OCI-LY7 (cell line): ENCODE measurements at places on chromosomes 2 and 18.
A peak's percentile ranks its signal among the peaks of the same experiment; 100 is the strongest.

DNA sequence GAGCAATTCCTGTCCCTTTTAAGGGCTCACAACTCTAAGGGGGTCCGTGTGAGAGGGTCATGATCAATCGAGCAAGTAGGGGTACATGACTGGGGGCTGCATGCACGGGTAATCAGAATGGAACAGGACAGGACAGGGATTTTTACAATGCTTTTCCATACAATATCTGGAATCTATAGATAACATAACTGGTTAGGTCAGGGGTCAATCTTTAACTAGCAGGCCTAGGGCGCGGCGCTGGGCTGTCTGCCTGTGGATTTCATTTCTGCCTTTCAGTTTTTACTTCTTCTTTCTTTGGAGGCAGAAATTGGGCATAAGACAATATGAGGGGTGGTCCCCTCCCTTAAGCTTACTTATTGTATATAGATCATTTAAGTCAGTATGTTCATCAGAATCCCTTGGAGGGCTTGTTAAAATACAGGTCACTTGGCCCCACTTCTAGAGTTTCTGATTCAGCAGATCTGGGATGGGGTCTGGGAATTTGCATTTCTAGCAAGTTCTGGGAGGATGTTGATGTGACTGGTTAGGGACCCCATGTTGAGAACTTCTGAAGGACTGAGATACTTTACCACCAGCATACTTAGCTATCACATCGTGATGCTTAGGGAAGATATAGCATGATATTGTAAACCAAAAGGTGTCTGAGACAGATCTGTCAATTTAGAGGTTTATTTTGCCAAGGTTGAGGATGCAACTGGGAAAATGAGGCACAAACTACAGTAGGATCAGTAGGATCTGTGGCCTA lies 2.8 kb upstream of the INPP4A start:
- no peak for DNase-seq

- no peak for DNase-seq
Measured at GRCh38 chr2:127087791-127088495, 19.0 kb downstream of the BIN1 start.

DNA sequence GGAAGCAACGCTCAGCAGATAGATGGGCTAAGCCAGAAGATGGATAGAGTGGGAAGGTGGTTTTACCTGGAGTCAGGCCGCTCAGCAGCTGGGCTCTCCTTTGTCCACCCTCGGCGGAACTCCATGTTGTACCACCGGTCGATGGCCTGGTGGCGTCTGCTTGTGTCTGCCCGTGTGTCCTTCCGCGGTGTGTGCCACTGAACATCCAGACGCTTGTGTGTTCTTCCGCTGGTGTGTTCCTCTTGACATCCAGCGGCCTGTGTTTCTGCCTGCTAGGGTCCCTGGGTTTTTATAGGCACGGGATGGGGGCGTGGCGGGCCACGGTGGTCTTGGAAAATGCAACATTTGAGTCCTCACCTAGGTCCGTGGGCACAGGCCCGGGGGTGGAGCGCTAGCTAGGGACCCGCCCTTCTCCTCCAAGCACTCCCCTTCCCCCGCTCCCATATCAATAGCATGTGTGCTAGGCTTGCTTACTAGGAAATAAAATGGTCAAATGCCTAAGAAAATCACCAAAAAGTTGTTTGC lies 1431.7 kb upstream of the ACVR2A start:
- no peak for DNase-seq

GRCh38 chr2:230441227-230441897 lies 25.4 kb downstream of the SP100 start:
- peak; percentile 15 for DNase-seq

GRCh38 chr2:211132046-211132445 lies 575.6 kb downstream of the CPS1 start:
- DNase-seq: no peak

GRCh38 chr2:108958002-108958401 lies 31.0 kb downstream of the EDAR start:
- no peak for DNase-seq

DNA sequence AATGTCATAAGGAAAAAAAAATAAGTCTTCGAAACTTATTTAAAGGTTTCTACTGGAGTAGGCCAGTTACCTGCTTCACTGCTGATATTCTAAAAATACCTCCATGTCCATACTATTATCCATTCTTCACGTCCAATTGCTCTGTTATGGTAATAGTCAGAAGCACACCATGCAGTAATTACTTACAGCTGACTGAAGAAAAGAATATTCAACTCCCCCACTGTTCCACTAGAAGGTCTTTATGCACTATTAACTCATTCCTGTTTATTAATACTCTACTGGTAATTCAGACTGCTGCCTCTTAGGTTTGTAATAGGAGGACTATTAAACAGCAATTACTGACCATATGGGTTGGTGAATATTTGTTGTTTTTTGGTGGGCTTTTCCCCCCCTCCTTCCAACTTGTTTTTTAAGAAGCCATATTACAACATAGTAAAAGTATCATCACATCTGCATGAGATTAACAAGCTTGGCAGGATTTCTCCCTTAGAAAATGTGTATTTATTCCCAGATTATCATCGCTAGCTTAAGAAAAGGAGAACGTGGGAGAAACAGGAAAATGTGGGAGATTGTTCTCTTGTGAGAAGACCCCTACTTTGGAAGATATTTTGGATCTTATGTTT lies 806.4 kb upstream of the FANCL start:
- no peak for DNase-seq

GRCh38 chr18:25726298-25726697 lies 364.1 kb downstream of the SS18 start:
- no peak for DNase-seq

- no peak for DNase-seq
Measured at GRCh38 chr2:5617358-5617757, 74.8 kb upstream of the SOX11 start.

- DNase-seq: no peak
Measured at GRCh38 chr2:55993685-55994084, 70.1 kb upstream of the EFEMP1 start.

- no peak for DNase-seq
Measured at GRCh38 chr2:61631321-61631720, 93.2 kb upstream of the XPO1 start.

- DNase-seq: no peak
Measured at GRCh38 chr2:118557016-118557415, 290.4 kb downstream of the EN1 start.

DNA sequence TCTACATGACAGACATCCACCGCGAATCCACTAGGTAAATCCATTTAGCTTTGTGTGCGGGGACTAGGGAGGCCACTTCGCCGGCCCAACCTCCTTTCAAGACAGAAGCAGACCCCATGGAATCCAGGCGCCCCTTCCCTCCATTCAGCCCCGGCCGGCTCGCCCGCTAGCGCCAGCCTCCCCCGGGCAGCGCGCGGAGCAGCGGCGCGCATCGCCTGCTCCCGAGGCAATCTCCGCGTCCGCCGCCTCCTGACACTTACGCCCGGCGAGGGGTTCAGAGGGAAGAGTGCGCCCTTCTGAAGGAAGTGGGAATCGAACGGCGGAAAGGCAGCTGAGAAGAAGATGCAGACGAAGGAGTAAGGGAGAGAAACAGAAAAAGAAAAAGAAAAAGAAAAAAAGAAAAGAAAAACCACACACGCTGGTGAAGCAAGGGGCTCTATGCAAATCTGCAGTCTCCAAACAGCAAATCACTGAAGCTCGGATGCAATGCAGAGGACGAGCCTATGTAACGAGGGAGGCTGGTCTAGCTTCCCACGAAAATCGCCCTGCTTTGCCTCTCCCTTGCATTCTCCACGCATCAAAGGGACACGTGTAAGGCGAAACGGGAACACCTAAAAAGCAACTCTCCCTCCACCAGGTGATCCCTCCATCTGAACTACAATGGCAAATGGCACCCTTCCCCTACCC lies 684.4 kb downstream of the NRXN1 start:
- no peak for DNase-seq

DNA sequence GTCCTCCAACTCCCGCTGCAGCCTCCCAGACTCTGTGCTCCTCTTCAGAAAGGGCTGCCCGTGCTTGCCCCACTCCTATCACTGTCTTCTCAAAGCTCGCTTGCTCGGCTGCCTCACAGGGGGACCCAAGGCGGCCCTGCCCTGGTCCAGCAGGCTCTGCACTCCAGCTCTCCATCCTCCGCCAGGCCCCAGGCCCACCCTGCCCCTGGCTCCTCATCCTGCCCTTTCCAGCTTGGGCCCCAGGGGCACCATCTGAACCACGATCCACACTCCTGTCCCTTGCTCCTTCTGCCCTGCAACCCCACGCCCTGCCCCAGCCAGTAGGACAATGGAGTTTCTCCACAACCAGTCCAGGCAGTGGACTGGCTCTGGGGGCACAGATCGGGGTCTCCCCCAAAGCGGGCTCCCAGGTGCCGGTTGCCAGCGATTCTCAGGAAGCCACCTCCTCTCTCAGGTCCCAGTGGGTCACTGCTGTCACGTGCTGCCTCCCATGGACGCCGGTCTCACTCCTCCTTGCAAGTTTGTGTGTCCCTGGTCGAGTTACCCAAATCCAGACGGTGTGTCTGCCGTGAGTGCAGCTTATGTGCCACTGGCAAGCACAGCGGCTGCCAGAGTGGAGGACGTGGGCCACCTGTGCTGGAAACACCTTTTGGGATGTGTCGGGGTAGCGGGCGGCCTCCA lies 238.5 kb downstream of the HDAC4 start:
- DNase-seq: no peak

- DNase-seq: no peak
Measured at GRCh38 chr2:79950526-79950925, 354.0 kb downstream of the LRRTM1 start.

GRCh38 chr2:29061176-29061575 lies 13.1 kb downstream of the PCARE start:
- no peak for DNase-seq

DNA sequence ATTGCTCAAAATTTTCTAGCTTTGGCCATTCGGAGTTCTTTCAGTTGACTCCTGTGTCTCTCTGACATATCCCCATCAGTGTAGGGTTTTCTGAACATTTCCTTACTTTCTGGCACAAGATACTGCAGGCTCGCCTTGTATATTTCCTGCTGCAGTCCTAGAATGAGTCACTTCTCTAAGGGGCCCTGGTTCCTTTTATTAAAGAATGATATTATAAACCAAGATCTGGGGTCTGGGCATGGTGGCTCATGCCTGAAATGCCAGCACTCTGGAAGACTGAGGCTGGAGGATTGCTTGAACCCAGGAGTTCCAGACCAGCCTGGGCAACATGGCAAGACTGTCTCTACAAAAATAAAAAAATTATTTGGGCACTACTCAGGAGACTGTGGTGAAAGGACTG lies 3.0 kb upstream of the RPL37A start:
- no peak for DNase-seq

DNA sequence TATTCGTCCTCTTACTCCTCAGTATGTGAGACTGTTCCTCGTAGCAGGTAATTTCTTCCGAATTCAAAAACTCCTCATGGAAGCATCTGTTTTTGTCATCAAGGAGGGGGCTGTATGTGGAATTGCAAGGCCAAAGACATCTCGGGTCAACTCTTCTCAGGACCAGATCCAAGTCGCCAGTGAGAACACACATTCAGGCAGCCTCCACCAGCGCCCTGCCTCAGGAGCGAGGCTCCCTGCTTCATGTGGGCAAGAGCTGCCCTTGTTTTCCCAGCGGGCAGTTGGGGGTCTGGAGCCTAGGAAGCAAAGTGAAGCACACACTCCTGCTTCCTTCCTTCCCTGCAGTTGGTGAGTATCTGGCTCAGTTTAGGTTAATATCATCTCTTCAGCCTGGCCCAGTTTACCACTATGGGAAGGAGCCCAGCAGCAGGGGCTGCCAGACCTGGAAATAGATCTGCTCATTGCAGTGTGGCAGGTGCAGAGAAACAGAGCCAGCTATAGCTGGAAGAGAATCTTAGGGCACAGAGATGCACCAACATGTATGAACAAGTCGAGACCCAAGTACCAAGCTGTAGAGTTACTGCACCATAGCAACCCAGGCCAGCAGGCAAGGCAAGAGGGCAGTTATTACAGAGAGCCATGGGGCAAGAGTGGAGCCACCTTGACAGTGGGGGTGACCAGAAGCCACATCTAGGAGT lies 25.3 kb downstream of the TMEM127 start:
- no peak for DNase-seq

- DNase-seq: peak; percentile 95
Measured at GRCh38 chr18:10525697-10526560, at the start of gene NAPG. NAPG (plus strand) TSS chr18:10526027; CDS start chr18:10526103, 76 bp downstream.

DNA sequence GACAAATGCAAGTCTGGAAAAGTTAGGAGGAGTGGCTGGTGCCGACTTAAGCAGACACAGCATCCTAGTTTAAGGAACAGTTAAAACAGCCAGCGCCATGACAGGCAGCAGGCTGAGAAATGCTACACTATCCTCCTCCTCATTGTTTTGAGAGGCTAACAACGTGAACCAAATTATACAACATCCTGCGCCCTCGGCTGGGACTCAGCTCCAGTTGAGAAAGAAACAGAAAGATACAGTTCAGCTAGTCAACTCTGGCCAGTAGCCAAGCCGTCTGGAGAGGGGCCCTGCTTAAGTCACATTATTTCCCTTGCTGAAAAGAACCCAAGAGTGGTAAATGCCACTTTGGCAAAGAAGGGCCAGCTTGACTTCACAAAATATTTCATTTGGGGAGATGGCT lies 90.2 kb downstream of the BCL11A start:
- no peak for DNase-seq

DNA sequence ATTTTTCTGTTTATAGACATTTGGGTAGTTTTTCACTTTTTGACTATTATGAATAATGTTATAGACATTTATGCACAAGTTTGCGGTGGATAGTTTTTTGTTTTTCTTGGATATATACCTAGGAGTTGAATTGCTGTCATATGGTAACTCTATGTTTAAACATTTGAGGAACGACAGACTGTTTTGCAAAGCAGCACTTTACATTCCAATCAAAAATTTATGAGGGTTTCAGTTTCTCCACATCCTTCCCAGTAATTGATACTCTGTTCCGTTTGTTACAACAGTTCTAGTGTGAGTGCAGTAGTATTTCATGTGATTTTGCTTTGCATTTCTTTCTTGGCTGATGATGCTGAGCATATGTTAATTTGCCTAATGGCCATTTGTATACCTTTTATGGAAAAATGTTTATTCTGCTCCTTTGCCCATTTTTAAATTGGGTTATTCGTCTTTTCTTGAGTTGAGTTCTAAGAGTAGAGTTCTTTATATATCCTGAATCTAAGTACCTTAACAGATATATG lies 617.3 kb upstream of the LRATD1 start:
- DNase-seq: no peak

DNA sequence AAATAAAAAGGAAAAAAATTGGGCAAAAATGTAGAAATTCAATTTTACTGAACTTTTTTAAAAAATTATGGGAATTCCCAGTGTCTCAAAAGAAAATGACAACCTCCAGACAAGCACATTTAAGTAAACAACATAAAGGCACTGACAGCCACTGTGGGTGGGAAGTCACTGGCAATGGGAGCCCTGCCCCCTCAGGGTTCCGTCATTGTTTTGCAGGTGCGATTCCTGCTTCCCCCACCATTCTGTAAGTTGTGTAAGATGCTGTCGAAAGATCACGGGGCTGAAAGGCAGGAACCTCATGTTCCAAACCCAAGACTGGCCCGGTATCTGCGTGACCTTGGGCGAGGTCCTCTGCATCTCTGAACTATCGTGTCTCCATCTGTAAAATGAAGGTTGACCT lies 15.8 kb upstream of the ASPRV1 start:
- DNase-seq: no peak
